Nephron progenitor cell (in vitro differentiated cells): ENCODE measurements at places on chromosomes 11 and 22.

GRCh38 chr11:116357784-116358544, 414.8 kb downstream of the BUD13 start:
- DNase-seq, result peak; percentile 67

- DNase-seq, result no peak
These were observed 40.3 kb downstream of the JHY start for GRCh38 chr11:122922893-122923292.

DNA sequence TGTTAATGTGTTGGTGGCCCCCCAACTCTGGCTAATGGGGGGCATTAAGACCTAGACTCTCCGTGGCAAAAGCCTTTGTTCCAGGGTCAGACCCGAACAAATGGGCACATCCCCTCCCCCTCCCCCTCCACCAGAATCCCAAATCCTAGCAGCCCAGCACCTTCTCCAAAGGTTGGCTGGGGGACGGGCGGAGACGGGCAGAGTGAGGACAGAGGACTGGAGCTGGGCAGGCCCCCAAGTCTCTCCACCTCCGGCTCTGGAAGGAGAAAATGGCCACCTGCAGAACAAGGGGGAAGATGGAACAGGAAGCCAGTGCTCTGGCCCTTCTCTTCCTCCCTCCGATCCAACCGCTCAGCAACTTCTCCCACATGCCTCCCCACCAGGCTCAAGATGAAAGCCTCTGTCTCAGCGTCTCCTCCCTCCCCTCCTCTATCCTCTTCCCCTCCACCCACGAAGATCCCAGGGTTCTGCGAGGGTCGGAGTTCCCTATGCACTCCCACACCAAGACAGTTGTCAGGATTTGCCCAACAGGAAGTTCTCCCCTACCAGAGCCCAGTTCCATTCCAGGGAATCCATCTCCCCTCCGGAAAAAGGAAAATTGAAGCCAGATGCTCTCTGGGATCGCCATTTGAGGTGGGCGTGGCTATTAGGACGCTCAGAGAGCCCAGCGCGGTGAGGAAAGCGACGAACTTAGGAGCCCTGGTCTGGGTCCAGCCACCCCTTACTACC, 20.1 kb downstream of the ADA2 start:
- peak; percentile 65 for DNase-seq

DNA sequence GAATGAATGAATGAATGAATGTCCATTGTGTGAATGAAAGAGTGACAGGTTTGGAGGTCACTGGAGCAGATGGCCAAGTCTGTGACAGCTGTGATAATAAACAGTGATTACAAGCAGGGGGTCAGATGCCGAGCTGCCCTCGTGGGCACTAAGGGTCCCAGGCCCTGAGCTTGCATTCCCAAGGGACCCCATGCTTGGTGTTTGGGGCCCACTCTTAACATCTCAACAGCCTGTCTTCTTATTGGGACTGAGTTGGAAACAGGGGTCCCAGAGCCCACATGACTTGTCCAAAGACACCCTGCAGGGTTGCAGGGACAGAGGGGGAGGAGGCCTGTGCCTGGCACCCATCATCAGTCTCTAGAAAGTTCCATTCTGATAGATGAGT, 12.0 kb upstream of the ANO1 start:
- no peak for DNase-seq

DNA sequence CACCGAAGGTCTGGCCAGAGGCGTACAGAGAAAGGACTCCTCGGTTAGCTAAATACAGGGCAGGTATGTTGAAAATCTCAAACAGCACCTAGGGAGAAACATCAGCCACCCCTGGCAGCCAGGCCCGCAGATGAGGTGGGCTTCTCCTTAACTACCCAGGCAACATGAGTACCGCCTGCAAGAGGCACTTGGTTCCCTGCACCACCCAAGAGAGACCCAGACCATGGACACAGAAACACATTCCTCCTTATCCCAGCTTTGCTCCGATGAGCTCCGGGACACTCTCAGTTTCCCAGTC, 53.0 kb downstream of the DHCR7 start:
- no peak for DNase-seq

DNA sequence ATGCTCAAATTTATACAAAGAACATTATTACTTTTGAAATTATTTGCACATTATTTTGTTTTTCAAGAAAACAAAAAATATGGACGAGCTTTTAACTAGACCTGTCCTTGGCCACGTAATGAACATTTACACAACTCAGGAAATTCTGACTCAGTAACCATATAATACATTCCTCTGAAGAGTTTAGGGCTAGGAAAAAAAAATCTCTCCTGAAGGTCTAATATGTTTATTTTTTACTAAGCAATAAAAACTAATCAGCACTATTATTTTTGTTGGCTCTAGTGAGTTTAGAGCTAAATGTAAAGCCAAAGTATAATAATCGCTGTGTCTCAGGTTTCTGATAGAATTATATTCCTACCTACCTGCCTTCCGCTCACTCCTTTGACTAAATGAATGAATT, 187.5 kb downstream of the SWAP70 start:
- no peak for DNase-seq

GRCh38 chr11:72576243-72576595, 98.0 kb downstream of the PDE2A start:
- no peak for DNase-seq

DNA sequence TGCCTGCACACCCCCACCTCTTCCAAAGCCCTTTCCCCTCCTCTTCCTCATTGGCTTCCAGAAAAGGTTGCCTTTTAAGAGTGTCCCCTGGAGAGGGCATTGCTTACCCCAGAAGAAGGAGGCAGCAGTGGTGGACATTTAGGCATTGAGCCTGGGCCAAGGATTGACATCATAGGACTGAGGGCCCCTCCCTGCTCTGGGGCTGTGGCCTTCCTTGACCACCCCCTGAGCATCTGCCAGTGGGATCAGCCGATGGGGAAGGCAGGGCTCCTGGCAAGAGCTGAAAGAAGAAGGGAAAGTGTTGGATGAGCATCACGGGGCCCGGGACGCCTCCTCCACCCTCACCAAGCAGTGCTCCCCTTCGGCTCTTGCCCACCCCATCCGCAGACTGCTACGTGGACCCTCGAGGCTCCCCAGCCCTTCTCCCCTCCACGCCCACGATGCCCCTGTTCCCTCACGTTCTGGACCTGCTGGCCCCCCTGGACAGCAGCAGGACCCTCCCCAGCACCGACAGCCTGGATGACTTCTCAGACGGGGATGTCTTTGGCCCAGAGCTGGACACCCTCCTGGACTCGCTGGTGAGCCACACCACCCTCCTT, 37.4 kb downstream of the ZC3H7B start:
- DNase-seq, result no peak

DNA sequence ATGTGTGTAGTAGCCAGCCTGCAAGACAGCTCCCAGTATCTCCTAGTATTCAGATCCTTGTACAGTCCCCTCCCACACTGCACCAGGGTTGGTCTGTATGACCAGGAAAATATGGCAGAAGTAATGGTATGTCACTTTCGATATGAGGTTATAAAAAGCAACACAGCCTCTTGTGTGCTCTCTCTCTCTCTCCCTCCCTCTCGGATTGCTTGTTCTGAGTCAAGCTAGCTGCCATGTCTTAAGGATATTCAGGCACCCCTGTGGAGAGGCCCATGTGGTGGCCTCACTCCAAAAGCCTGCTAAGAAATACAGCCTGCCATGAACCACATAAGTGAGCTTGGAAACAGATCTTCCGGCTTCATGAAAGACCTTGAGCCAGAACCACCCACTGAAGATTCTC, 25.4 kb downstream of the FXYD6 start:
- DNase-seq, result no peak

GRCh38 chr11:125410091-125410490, 86.0 kb downstream of the FEZ1 start:
- DNase-seq, result peak; percentile 61

- no peak for DNase-seq
These were observed 52.4 kb downstream of the PDHX start for GRCh38 chr11:34968862-34969261.

DNA sequence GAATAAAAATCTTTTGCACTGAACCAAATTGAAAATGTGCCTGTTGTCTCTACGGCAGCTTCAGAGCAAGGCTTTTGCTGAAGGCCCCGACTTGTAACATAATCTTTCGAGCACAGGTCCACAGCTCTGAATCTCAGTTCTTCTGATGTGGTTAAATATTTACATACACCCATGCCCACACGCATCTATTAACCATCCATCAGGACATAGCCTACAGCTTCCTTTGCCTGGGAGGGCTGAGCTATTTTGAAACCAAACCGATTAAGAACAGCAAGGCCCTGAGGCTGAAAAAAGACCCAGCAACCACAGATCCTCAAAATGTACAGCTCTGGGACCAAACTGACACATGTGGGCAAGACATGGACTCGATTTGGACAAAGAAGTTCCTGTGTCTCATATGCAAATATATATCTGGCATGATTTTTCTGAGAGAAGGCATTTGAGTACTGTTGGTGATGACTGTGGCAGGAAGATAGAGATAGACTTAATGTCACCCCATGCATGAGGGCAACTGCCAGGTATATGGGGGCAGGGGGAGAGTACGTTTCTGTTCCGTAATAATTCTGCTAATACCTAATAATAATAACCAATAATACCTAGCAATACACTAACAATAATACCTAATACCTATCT, 322.7 kb upstream of the PLET1 start:
- DNase-seq, result no peak
